NCI-H1105 (cell line): ENCODE measurements at places on chromosomes 16 and 17.

GRCh38 chr17:80789356-80789902 lies 202.2 kb upstream of the CHMP6 start:
- no peak for DNase-seq

DNA sequence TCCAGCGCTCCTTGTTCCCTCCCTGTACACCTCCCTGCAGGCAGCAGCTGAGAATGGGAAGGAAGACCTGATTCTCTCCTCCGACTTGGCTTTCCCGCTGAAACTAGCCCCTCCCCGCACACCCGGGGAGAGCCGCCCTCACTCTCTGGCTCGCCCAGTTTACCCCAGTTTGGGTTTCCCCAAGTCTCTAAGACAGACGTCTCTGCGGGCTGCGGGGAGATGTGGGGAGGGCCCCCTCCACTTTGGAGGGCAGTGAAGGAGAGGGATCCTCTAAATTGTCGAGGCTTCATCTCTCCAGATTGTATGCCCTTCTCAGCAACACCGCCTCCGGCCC lies 797 bp downstream of the GRB7 start:
- DNase-seq: peak; percentile 46

DNA sequence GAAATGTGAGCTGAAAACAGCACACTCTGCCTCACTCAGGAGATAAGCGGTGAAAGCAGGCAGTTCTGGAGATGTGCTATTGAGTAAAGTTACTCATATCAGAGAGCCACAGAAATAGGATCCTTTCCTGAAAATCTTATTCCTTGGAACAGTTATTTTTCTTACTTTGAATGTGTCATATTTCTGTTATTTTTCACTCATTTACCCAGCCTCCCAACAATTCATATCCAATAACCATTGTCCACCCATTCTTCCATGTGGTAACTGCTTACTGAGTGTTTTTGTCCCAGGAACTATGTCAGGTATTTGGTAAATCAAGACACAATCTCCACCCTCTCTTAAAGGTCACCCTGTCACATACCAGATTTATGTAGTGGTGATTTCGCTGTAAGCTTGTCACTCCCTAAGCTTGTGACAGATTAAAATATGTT lies 144.9 kb downstream of the PARN start:
- no peak for DNase-seq

DNA sequence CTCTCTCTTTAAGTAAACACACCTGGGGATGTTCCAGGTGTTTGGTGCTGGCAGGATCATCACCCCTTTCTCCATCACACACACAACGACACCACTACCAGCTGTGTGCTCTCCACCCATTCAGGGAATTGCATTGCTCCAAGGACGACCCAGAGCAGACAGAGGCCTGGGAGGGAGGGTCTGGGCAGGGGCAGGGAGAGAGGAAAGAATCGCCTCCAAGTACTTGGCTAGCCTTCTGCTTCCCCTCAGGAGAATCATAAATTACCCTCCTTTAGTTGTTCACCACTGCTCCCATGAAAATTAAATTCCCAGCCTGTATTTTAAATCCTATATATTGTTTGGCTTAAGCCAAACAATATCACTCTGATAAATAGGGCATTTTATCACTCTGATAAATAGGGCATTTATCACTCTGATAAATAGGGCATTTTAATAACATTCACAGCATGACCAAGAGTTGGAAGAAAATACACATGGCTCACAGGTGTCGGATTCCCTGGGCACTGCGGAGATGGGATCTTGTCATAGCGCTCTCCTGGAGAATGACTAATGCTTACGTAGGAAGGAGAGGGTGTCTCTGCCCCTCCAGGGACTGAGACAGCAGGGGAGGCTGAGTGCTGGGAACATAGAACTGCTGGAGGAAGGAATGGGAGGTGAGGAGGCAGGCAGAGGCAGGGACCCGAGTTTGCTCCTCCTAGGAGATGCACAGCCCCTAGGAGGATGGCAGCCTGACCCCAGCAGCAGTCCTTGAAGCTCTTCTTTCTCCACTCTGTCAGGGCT lies 673.6 kb downstream of the HS3ST4 start:
- DNase-seq: peak; percentile 14

GRCh38 chr16:1050516-1050915 lies 22.0 kb upstream of the SSTR5 start:
- DNase-seq: no peak

- DNase-seq: no peak
These were observed 2.4 kb downstream of the OSGIN1 start for GRCh38 chr16:83955218-83956130.

DNA sequence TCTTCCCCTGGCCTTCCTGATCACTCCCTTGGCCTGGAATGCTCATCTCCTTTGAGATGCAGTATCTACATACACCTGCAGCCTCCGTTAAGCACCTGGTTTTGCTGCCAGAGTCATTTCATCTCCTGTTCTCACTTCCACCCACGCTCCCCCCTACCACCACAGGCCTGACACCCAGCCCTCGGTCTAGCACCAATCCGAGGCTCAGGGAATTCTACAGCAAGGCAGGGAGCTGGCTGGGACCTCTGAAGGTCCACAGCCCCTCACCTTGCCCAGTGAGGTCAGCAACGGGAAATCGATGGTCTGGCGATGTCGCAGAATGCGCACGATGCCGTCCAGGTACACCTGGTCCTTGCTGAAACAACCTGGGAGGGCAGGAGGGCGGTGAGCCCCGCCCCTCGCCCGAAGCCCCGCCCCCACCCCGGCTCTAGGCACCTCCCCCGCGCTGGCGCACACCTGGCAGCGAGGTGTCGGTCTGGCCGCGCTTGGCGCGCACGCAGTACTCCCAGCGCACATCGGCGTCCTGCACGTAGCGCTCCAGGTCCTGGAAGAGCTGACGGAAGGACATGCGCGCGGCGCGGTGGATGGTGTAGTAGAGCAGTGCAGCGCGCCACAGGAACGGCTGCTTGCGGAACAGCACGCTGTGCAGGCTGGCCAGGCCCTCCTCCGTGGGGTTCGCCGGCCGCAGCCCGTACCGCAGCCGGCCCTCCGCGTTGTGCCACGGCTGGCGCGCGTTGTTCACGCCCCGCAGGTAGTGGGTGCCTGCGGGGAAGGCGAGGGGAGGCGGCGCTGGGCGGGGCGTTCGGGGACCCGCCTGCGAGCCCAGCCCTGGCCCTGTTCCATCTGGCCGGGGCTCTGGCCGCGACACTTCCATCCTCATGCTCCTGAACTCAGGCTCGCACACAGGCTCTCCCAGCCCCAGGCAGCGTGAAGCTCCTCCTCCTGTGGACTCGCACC lies 5.7 kb downstream of the MATCAP1 start:
- peak; percentile 85 for DNase-seq

DNA sequence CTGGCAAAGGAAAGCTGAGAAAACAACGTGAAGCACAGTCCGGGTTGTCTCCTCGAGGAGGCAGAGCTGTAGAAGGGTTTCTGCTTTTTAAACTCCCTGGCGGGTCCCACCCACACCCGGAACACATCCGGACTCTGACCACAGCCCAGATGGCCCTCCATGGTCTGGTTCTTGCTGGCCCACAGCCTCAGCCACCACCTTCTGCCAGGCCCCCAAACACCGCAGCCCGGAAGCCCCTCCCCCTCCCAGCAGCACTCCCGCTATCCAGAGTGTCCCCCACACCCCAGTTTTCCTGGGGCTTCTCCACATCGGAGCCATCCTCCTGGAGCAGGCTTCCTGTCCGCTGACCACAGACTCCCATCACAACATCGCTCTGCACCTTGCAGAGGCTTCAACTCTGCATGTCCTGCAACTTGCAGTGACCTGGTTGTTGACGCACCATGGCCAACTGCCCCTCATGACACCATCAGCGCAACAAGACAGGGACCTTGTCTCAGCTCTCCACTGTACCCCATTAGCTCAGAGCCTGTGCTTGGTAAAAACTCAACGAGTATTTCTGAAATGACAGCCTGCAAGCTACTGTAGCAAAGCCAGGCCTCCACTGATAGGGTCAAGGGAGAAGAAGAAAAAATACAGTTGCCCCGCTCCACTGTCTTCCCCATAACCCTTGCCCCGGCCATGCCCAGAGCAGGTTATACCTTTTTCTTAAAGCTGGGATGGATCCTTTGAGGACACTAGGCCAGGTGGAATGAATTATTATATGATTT lies 129.8 kb downstream of the C16orf78 start:
- no peak for DNase-seq

DNA sequence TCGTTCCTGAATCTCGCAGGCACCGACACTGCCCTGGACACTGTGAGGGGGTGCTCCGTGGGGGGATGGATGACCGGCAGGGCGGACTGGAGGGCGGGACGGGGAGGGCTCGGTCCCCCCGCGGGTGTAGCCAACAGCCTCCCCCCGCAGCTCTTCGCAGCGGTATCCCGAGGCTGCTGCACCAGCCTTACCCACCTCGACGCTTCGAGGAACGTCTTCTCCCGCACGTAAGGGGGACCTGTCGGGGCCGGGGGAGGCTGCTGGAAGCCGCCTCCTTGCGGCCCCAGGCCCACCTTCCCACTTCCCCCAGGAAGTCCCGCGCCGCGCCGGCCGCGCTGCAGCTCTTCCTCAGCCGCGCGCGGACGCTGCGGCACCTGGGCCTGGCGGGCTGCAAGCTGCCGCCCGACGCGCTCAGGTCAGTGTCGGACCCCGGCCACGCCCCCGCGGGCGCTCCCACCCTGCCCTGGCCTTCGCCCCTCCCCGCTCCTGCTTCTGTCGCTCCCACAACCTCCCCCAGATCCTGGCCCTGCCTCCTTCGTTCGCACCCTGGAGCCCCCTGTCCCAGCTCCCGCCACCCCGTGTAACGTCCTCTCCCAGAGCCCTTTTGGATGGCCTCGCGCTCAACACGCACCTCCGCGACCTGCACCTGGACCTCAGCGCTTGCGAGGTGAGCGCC lies 3.3 kb downstream of the CARMIL2 start:
- no peak for DNase-seq

GRCh38 chr17:79470754-79471153 lies 140.1 kb downstream of the RBFOX3 start:
- no peak for DNase-seq
